ENCODE measurements at places on chromosomes 7 and 10.

DNA sequence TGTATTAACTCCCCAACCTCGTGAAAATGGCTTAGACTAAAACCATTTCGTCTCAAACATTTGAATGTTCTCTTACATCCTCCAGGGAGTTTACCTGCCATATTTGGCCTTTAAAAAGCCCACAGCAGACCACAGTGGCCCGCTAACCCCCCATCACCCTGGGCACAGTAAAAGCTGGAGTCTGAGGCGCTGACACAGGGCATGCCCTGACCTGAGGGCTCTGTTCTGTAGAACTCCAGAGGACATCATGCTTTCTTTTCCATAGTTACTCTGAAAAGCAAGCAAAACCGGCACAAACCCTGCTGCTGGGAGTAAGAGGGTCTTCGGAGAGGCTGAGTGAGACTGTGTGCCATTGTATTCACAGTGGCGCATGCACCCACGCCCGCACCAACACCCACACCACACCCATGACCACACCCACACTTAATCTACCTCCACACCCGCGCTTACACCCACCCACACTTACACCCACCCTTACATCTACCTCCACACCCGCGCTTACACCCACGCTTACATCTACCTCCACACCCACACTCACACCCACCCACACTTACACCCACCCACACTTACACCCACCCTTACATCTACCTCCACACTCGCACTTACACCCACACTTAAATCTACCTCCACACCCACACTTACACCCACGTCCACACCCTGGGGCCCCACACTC is 32.1 kb downstream of the LRRC27 start:
- no peak for DNase-seq

DNA sequence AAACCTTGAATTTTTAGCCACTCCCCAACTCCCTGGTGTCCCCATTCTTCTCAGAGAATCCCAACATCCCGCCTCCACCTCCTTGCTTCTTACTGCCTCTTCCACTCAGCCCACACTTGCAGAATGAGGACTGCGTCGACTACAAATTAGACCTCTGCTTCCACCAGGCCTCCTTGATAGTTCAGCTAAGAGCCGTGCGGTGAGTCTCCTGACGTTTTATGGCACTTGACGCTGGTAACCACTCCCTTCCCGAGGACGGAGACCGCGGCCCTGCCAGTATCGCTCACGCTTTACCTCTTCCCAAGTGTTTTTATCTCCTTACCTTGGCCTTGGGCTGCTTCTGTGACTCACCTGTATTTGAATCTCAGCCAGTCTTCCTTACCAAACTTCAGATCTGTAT is 31.1 kb downstream of the RBM17 start:
- no peak for DNase-seq

DNA sequence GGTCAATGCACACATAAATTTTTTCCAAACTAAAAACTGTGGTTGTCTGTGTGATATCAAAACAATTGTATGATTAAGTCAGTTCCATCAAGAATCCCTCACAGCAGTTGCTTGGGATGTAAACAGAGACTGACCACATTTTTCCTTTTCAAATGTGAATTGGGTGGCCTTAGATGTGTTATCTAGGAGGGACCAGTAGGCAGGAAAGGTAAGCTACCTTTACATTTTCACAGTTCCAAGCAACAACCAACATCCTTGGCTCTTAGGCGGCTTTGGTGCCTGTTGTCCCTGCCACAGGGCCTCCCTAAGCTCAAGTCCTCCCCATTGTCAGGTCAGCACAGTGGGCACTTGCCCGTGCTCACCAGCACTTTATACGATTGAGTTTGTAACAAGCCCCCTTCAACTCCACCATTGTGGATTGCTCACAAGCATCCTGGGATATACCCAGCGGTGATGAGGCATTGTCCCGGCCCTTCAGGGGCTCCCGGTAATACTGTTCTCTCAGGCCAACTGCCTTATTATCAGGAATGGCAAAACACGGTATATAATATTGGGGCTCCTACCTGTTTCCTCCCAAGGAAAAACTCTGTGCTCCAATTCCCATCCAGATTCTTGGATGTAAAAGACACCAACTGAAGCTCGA is 114.9 kb upstream of the ANKRD1 start:
- DNase-seq: no peak

DNA sequence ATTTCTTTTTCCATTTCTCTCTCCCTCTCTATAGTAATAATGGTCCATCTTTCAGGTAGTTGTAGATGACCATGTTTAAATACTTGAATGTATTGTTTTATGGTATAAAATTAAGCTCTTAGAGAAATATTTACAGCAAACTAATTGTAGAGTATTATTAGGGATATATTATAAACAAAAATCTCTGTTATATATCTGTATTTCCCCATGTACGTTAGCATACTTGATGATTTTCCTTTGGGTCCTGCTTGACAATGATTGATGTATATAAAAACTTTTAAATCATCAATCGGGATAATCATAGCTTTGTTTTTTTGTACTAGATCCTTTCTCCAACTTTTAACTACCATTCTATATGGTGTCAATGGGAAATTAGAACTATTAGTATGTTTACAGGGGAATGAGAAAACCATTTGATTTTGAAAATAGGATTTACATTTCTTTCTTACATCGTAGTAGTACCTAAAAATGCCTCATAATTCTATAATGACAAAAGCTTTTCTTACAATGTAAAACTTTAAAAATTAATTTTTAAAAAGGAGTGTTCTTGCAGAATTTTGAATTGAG is 117.5 kb upstream of the CDK13 start:
- no peak for DNase-seq

GRCh38 chr7:147071536-147071935 is 954.9 kb downstream of the CNTNAP2 start:
- no peak for DNase-seq

DNA sequence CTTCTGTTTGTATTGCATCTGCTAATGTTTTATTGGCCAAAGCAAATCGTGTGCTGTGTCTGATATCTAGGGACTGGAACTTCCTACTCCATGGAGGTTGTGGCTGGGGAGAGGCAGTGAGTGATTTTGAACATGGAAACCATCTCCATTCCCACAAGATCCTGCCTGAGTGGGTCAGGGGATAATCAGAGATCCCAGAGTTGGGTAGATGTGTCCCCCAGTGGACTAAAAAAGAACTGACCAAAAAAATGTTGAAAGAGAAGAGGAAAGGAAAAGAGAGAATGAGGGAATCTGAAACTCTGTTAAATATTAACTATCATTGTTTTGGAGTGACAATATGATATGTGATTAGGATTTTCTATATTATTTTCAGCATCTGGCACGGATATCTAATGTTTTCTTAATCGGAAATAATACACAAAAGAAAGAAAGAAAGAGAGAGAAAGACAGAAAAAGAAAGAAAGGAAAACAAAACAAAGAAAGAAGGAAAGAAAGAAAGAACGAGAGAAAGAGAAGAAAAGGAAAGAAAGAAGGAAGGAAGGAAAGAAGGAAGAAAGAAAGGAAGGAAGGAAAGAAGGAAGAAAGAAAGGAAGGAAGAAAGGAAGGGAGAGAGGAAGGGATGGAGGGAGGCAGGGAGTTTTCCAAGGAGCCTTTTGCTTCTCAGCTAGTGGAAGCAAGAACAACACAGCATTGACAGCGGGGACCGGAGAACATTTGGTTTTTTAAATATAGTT is 638.5 kb downstream of the CCSER2 start:
- DNase-seq: no peak

GRCh38 chr10:84194424-84195043 is at the start of gene CDHR1:
Gene CDHR1, plus strand, starts transcription at chr10:84194537. Its CDS starts 224 bp downstream, at chr10:84194761.
- DNase-seq: no peak

DNA sequence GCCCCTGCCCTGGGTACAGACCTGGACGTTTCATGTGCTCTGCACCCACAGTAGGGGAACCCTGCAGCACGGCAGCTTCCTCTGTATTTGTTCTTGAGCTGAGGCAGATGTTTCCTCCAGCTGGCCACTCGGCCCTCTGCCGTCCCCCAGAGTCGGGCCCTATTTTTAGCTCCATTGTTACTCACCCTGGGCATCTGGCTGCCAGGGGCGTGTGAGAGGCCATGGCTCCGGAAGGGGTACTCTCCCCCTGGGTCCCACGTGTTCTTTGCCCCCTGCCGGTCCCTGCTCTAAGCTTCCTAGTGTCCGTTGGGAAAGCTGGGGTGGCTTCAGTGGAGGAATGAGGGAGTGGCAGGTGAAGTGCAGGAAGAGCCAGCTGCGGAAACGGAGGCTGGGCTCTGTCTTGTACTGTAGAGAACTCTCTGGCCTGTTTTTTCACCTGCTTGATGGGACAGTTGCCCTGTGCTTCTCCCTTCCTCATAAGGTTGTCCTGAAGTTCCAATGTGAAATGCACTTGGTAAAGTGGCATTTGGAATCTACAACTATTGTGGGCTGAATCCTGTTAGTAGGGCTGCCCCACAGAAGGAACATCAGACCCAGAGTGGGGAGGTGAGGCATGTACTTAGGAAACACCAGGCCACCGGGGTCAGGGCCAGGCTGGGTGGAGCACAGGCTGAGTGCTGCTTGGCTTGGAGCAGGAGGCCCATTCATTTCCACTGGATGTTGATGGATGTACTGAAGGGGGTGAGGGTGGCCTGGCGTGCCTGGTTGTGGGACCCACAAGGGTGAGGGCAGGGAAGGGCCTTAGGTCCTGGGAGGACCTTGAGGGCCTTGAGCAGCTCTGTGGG is 30.6 kb downstream of the PALD1 start:
- DNase-seq: no peak

GRCh38 chr7:100088621-100089457 is at the start of gene COPS6:
Gene COPS6, plus strand, starts transcription at chr7:100088969. Its CDS starts 22 bp downstream, at chr7:100088991.
- DNase-seq: peak; percentile 67

DNA sequence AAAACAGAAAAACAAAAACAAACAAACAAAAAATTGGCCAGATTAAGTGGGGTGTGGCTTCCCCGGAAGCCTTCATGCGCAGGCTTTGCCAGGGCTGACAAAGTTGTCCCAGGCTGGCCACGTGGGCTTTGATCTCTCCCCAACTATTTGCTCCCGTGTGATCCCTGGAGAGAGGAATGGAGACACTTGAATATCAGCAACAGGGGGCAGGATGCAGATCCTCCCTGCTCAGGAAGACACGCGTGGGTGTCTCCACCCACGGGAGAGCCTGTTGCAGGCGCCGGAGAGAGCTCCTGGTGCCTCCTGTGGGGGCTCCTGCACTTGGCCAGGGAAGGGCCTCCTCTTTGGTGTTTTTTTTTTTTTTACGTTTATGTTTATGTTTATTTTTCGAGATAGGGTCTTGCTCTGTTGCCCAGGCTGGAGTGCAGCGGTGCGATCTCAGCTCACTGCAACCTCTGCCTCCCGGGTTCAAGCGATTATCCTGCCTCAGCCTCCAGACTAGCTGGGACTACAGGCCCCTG is 19.0 kb downstream of the TRIM56 start:
- no peak for DNase-seq

DNA sequence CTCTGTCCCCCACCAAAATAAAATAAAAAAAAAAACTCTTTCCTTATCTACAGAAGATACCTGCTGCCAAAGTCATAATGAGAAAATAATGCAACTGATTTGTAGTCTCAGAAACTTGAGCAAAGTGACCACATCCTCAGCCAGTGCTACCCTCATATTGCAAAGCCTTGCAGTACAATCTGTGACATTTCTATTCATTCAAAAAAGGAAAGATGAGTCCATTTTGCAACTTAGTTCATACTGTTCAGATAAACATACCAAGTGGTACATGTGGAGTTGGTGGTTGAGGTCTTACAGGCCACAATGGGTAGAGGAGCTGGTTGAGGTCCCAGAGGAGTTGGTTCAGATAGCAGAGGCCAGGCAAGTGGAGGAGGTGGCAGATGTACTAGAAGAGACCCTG is 6.5 kb upstream of the EIF5AL1 start:
- no peak for DNase-seq

DNA sequence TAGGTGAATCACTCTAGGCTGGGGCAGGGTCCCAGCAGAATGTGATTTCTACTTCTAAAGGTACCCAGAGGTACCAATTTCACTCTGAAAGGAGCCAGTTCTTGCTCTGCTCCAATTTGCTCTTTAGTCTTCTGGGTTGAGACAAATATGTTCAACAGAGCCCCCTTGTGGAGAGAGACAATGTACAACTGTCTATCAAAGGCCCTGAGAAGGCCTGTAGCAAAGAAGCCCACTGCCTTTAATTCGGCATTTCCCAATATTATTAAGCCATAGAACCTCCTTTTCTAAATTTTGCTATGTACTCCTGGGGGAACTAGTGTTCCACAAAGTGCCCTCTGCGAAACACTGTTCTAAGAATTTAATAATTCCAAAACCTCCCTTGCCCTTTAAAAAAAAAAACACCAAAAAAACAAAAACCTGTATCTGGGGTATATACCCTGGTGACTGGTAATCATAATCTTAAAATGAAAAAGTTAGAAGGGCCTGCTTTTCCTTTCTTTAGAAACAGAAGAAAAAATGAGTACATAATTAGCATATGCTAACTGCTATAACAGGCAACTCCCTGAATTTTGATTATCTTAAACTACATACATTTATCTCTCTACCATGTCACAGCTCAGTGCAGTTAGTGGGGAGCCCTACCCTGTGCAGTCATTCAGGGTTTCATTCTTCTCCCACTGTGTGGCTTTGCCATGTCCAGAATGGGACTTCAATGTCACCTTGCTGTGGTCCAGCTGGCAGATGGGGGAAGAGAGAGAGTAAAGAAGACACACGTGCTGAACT is 160.9 kb upstream of the BMPER start:
- DNase-seq: no peak

DNA sequence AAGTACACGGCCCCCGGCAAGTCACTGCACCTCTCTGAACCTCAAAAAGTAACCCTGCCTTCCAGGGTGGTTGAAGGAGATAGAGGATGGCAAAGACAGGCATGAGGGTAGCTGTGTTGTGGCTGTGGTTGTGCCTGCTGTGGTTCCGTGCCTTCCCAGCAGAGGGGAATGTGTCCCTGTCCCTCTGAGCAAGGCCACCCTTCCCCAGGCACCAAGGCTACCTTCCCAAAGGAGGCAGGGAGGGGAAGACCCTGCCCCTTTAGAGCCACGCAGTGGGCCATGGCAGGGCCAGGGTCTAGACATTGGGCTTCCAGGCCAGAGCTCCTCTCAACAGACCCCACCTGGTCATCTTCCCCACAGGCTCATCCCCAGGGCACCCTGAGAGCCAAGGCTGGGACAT is 18.8 kb downstream of the CRHR2 start:
- no peak for DNase-seq

GRCh38 chr10:13750299-13751190 is 163.8 kb downstream of the PRPF18 start:
- DNase-seq: no peak

GRCh38 chr7:109694149-109695071 is 1124.7 kb downstream of the DNAJB9 start:
- DNase-seq: no peak

GRCh38 chr7:30252885-30253795 is 31.3 kb upstream of the ZNRF2 start:
- DNase-seq: no peak

GRCh38 chr10:71964098-71964742 is at the start of gene CHST3:
Gene CHST3, plus strand, starts transcription at chr10:71964395. Its CDS starts 41,448 bp downstream, at chr10:72005843.
- peak; percentile 39 for DNase-seq

All from HFFc6 (cell line).